NK-92 treated with Interleukin-12 subunit alpha and Interleukin-12 subunit beta, amount 100 ng/mL, for 24 hours (cell line): ENCODE measurements at places on chromosomes 6 and 20.
A peak's percentile ranks its signal among the peaks of the same experiment; 100 is the strongest.

GRCh38 chr6:131381052-131381708 lies 191.8 kb upstream of the ARG1 start:
- DNase-seq, result no peak

GRCh38 chr20:50172347-50173013 lies 18.1 kb upstream of the CEBPB start:
- DNase-seq, result no peak

GRCh38 chr6:17585766-17586490 lies 14.2 kb upstream of the FAM8A1 start:
- no peak for DNase-seq

GRCh38 chr20:8473459-8473858 lies 341.4 kb downstream of the PLCB1 start:
- DNase-seq, result no peak

- DNase-seq, result no peak
Measured at GRCh38 chr6:108807928-108808327, 40.3 kb upstream of the ARMC2 start.

GRCh38 chr6:14665827-14666724 lies 548.5 kb downstream of the CD83 start:
- DNase-seq, result no peak

- no peak for DNase-seq
Measured at GRCh38 chr6:21893793-21894192, 300.2 kb downstream of the SOX4 start.

DNA sequence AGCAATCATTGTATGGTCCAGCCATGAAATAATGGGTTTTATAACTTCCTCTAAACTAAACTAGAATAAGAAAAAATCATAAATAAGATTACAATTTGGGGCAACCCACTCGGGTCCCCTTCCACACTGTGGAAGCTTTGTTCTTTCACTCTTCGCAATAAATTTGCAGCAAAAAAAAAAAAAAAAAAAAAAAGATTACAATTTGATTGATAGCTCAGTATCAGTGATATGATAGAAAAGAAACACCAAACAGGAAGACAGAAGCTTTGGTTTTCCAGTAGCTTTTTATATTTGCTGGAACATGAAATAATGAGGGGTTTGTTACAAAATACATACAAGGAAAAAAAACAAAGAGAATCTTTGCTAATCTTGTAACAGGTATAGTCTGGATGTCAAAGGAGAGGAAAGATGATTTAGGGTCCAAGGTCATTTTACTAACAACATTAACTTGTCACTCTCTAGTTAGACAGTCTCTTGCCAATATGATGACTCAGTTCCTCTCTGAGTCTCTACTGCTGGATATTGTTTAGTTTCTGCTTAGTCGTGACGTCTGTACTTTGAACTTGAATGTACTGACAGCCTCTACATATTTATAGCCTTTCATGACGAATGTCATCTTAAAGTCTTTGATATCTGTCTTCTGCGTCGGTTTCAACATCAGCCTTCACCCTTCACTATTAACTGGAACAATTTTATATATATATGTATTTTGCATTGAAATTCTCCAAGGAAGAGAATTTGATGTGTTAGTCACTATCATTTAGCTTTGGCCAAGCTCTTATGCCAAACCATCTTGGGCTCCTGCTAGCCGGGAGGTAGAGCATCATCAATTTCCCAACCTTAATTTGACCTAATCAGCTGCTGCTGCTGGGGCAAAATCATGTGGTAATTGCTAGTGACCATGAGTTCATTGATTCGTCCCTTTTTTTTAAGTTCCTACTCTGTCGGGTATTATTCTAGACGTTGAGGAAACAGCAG lies 213.1 kb upstream of the STXBP5 start:
- DNase-seq, result no peak

- DNase-seq, result no peak
Measured at GRCh38 chr20:8361006-8361652, 229.1 kb downstream of the PLCB1 start.

- no peak for DNase-seq
Measured at GRCh38 chr6:139134064-139134395, 850 bp upstream of the HECA start.

GRCh38 chr6:111852725-111853124 lies 20.5 kb downstream of the FYN start:
- DNase-seq, result no peak

DNA sequence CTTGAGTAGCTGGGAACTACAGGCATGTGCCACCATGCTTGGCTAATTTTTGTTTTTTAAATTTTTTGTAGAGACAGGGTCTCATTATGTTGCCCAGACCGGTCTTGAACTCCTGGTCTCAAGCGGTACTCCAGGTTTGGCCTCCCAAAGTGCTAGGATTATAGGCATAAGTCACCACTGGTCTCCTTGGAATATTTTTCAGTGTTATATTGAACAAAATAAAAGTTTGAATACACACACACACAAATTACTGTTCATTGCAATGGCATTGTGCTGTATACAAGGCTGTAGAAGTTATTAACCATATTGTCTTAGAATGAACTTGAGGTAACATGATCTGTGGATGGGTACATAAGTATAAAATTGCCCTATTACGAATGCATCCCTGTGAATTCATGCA lies 166.1 kb downstream of the BCAS1 start:
- no peak for DNase-seq

- no peak for DNase-seq
Measured at GRCh38 chr6:116579143-116579542, 7.8 kb downstream of the RWDD1 start.

GRCh38 chr20:3000852-3001523 lies 42.4 kb upstream of the GNRH2 start:
- DNase-seq, result no peak

DNA sequence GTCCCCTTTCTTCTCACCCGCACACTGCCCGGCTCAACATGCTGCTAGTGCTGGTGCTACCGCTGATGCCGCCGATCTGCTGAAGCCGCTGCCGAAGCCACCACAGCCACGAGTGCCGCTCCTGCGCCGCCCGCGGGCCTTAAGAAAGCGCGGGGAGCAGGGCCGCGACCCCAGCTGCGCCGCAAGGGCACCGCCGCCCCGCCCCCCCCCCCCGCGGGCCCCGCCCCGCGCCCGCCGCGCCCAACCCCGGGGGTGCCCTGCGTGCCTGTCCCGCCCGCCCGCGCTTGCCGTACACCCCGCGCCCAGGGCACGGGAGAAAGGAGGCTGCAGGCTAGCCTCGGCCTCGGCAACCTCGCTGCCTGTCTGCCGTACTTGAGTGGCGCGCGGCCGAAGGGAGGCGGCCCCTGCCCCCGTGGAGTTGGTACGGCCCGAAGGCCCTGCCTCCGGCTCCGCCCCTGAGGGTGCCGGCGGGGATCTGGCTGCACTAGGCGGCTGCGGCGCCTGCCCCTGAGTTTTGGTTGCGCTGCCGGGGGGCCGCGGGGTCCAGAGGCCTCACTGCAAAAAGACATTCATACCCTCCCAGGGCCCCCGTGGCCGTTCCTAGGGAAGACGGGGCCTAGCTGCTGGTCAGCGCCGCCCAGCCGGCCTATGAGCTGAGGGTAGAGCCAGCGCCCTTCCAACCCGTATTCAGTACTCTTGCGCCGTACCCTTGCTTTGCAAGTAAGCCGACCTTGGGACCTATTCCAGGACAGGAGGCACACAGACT lies at the start of gene SOD2:
TSS of gene SOD2 (minus strand) at position 114 of the 766 bp plus-strand sequence. CDS start at position 40, 74 bp downstream.
- peak; percentile 75 for DNase-seq

GRCh38 chr20:9352739-9353138 lies 161.7 kb upstream of the LAMP5 start:
- DNase-seq, result no peak

DNA sequence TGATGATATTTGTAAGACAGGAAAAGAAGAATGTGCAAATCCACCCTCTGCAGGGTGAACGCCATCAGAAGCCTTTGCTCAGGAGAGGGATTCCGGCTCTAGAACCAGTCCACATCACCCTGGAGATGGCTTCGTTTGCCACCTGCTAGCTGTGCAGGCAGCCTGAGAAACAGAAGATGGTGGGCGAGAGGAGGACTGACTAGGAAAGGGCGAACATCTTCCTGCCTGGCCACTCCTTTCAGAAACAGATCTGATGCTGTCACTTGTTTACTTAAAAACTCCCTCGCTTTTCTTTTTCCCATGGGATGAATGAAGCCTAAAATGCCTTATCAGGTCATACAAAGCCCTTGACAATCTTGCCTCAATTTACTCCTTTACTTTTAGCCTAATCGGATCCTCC lies 1.2 kb downstream of the PTPRA start:
- no peak for DNase-seq

DNA sequence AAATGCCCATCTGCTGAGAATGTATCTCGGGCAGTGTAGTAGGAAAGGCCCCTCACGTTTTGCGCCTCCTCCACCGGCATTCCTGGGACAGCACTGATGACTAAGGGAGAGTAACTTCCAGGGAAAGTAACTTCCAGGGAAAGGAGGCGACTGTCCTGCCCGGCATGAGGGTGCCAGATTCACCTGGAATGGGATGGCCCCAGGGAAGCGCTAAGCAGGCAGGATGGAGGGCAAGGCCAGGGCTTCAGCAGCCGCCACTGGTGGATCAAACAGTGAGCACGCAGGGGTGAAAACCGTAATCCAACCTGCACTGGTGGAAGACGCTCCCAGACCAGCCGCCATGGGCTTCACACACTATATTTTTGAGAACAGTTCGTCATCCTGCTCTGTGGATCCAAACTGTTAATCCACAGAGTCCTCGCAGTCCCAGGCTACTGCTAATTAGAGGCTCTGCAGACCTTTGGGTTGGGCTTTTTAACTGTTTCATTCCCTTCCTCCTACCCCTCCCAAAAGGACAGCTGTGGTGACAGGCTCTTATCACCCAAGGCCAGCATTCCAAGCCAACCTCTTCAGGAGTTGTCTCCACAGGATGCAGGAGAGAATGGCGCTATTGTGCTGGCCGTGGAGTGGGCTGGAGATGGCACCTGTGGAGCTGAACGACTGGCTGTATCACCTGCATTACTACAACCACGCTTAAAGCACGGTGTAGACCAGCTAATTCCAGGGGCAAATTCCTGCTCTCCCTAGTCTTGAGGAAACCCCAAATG lies 178.9 kb downstream of the DLL1 start:
- no peak for DNase-seq

GRCh38 chr20:60634491-60635172 lies 617.4 kb upstream of the CDH4 start:
- DNase-seq, result no peak

GRCh38 chr6:68874747-68875146 lies 239.7 kb downstream of the ADGRB3 start:
- DNase-seq, result no peak

- no peak for DNase-seq
Measured at GRCh38 chr6:106642476-106642875, 13.1 kb downstream of the QRSL1 start.

- DNase-seq, result no peak
Measured at GRCh38 chr6:48183811-48184605, 73.0 kb upstream of the PTCHD4 start.

GRCh38 chr6:73657201-73657600 lies 3.4 kb upstream of the SLC17A5 start:
- peak; percentile 6 for DNase-seq

DNA sequence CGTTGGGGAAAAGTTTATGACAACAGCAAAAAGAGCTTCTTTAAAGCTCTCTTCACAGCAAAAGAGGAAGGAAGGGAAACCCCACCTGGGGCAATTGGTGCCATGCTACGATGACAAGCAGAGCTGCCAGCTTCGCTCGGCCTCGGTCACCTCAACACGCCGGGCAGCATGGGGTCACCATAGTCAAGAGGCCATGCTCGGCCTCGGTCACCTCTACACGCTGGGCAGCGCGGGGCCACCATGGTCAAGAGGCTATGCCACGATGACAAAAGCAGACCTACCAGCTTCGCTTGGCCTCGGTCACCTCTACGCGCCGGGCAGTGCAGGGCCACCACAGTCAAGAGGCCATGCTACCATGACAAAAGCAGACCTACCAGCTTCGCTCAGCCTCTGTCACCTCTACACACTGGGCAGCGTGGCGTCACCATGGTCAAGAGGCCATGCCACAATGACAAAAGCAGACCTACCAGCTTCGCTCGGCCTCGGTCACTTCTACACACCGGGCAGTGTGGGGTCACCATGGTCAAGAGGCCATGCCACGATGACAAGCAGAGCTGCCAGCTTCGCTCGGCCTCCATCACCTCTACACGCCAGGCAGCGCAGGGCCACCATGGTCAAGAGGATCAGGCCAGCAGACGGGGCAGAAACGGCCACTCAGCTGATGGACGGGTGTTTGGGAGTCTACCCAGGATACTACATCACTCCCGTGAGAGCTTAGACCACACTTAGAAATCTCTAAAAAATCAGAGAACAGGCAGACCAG lies 12.1 kb downstream of the APMAP start:
- no peak for DNase-seq

- no peak for DNase-seq
Measured at GRCh38 chr20:23629017-23629541, 8.7 kb downstream of the CST3 start.

GRCh38 chr6:125310994-125311649 lies 9.4 kb upstream of the HDDC2 start:
- no peak for DNase-seq

GRCh38 chr6:93819189-93819588 lies 399.8 kb upstream of the EPHA7 start:
- DNase-seq, result no peak

- DNase-seq, result no peak
Measured at GRCh38 chr6:1387876-1388629, 1.3 kb upstream of the FOXF2 start.

DNA sequence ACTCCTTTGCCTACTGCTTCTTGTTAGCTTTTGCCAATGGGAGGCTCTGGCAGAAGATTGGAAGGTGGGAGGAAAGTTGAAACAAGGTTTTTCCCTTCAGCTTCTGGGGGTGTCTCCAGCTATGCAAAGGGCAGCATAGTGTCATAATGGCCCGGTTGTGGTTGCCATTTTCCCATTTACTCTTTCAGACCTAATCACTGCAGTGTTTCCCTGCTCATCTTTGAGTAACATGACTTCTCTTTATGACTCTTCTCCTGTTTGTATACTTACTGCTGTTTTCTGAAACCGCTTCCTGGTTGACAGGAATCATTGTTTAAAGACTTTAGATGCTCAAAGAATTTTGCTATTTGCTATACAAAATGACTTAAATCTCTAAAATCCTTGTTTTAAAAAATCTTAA lies 19.9 kb downstream of the NRN1 start:
- no peak for DNase-seq

- no peak for DNase-seq
Measured at GRCh38 chr6:1287103-1287591, 24.8 kb upstream of the FOXQ1 start.

- no peak for DNase-seq
Measured at GRCh38 chr6:29749308-29749662, 26.1 kb downstream of the HLA-F start.

GRCh38 chr6:49892280-49892679 lies 25.9 kb upstream of the CRISP1 start:
- DNase-seq, result no peak

- no peak for DNase-seq
Measured at GRCh38 chr6:13953061-13953705, 28.4 kb downstream of the RNF182 start.
